Nephron progenitor cell (in vitro differentiated cells): ENCODE measurements at places on chromosomes 16 and 17.

DNA sequence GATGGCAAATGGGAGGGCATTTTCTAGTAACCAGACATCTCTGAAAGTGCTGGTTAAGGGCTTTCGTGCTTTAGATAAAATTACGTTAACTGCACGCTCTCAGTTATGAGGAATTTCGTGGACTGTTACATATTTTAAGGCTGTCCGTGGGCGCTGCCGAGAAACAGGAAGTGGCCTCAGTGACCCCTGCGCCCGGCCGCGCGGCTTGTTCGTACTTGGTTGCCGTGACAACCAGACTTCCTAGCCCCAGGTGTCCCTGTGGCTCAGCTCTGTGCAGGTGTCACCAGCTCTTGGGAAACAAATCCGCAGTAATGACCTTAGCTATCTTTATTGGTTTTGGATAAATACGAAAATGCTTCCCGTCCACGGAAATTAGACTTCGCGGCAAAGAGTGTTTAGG is 52.7 kb downstream of the LMF1 start:
- DNase-seq = no peak

DNA sequence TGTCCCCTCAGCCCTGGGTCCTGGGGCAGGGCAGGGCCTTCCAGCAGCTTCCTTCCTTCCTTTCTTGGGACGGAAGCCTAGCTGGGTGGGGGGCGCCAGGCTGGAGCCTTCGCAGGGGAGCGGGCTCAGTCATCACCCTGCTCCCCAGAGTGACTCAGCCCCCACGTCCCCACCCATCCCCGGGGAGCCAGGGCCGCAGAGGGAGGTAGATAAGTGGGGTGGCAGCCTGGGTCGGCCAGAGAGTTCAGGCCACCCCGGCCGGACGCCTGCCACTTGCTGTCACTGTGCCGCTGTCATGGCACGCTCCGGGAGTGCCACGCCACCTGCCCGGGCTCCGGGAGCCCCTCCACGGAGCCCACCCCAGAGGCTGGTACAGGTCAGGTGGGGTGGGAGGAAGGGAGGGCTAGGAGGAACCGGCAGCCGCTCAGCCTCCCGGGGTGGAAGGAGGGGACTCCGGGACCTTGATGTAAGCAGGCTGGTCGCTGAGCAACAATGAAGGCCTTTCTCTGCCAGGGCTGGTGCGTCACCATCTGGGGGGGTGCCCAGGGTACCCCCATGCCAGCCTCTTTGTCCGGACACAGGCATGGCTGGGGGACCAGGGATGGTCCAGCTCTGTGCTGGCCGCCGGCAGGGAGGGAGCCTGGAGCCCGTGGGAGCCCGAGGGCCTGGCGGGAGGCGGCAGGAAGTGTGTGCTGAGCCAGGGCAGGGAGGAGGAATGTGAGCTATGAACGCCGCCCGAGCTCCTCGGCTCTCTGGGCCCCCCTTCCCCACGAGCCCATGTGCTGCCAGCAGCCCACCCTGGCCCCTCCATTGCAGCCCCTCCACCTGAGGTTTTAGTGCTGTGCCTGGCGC is 6.6 kb downstream of the NHERF2 start:
- DNase-seq = peak; percentile 62

DNA sequence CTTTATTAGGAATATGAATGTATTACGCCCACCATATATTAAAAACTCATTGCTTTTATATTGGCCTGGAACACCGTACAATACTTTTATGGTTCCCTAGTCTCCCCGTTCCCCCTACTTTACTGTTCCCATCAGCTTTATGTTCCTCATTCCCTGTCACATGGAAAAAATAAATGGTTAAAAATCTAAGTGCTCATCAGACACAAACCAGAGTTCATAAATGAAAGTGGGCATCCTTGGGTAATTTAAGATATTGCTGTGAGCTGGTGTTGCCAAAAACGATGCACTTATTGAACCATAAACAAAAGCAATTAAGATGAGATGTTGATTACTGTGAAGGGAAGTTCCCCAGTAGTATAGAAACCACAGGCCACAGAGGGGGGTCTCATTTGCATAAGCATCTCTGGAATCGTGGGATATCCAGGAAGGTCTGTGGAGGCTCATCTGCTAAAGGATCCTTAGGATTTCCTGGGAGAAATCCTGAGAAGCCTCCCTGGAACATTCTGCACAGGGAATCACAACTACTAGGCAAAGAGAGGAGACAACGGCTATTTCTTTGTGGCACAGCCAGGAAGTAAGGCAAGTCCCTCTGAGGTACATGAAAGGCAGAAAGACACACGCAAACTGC is 591.4 kb upstream of the CDH11 start:
- DNase-seq = no peak

GRCh38 chr16:52680993-52681392 is 134.1 kb upstream of the TOX3 start:
- DNase-seq = no peak

DNA sequence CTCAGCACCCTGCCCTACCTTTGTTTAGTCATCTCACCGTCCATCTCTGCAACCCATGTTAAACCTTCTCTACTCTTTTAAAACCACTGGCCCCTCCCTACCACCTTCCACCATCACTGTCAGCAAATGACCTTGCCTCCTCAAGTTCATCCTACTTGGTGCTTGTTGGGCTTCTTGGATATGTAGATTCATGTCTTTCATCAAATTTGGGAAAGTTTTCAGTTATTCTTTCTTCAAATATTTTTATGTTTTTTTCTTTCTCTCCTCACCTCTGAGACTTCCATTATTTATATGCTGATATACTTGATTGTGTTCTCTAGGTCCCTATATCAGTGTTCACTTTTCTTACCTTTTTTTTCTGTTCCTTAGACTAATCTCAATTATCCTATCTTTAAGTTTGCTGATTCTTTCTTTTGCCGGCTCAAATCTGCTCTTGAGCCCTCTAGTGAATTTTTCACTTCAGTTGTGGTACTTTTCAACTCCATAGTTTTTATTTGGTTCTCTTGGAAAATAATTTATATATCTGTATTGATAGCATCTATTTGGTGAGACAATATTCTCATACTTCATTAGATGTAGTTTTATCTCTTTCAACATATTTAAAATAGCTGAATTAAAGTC is 28.7 kb upstream of the ALDH3A2 start:
- DNase-seq = no peak

DNA sequence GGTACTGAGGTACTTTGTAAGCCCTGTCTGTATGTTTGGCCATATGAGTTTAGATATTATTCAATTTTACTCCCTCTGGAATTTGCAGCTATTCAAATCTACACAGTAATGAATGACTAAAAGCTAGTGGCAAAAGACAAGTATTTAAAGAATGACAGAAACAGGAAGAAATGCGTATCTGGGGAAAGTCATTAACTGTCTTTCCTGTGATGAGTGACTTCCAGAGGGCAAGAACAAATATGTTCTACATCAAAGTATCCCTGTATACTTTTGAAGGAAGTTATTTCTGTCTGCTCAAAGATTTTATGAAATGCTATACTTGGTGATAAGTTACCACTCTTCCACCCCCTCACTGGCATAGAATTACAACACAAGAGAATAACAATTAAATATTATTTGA is 489.3 kb upstream of the SOX9 start:
- no peak for DNase-seq

DNA sequence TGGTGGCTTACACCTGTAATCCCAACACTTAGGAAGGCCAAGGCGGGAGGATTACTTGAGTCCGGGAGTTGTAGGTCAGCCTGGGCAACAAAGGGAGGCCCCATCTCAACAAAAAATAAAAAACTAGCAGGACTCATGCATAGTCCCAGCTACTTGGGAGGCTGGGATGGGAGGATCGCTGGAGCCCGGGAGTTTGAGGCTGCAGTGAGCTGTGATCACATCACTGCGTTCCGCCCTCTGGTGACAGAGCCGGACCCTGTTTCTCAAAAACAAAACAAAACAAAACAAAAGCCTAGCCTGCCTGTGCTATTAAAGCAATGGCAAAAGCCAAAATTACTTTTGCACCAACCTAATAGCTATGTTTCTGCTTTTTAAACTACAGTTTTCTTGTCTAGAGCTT is 1.5 kb downstream of the FCSK start:
- DNase-seq = no peak

DNA sequence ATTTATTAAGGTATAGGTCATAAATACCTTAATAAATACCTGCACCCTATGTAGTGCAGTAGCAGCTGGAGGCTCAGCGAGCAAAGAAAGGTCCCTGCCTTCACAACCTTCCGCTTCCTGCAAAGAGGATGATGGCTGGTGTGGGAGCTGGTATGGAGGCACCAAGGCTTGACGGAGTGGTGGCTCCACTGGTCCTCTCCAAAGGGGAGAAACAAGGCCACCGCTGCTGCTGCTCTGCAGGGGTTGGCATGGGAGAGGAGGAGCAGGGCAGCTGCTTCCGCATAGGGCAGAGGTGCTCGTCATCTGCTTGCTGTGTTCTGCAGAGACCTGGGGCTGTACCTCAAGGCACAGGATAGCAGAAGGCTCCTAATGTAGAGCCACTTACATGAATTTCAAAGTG is 52.8 kb downstream of the NDEL1 start:
- no peak for DNase-seq

GRCh38 chr16:68499006-68499405 is 40.1 kb upstream of the ZFP90 start:
- no peak for DNase-seq

DNA sequence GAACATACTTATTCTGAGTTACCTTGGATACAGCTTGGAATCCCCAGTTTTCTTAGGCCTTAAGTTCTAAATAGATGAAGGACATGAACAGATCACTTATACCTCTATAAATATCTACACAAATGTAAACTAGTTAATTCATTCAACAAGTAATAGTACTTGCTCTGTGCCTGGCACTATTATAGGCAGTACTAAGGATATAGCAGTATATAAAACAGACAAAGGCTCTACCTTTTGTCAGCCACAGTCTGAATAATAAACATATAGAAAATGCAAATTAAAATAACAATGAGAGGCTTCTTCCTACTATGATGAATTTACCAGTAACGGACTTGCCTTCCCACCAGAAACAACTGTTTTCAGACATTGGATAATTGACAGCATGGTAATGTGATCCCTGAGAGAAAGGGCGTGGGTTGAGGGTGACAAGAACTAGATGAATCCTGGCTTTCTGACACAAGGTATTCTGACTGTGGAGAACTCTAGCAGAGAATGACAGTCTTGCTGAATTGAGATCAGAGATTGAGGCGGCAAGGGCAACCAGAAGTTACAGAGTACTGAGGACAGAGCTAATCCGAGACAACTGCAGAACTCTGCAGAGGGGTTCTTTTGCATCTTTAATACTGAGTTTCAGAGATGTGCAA is 170.5 kb downstream of the TANC2 start:
- no peak for DNase-seq

- DNase-seq = no peak
Measured at GRCh38 chr17:27817731-27818130, 17.4 kb upstream of the NOS2 start.

GRCh38 chr16:74745109-74745615 is 29.5 kb downstream of the FA2H start:
- DNase-seq = no peak

DNA sequence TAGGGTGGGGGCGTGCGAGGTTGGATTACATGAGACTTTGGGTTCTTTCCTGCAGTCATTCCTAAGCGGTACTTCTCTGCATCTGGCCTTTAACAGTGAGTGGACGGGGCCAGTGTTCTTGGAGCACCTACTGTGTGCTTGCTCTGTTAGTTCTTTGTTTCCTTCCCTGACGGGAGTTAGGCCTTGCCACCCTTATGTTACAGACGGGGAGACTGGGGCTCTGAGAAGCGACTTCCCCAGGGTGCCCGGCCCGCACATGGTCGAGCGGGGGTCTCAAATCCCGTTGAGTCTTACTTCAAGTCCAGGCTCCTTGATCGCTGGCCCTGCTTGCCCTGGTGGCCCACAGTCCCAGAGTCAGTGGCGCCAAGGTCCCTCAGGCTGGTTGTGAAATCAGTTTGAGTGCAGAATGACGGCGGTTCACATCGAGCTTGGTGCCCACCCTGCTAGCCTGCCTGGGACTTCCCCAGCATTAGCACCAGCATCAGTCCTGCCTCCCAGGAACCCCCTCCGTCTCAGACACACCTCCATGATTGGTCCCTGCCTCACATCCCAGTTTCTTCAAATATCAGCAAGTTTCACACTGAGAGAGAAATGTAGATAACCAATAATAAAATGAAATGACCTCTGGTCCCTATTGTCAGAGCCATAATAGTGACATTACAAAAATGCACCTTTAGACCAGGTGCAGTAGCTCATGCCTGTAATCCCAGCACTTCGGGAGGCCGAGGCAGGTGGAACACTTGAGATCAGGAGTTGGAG is 128.0 kb downstream of the CMIP start:
- DNase-seq = no peak

DNA sequence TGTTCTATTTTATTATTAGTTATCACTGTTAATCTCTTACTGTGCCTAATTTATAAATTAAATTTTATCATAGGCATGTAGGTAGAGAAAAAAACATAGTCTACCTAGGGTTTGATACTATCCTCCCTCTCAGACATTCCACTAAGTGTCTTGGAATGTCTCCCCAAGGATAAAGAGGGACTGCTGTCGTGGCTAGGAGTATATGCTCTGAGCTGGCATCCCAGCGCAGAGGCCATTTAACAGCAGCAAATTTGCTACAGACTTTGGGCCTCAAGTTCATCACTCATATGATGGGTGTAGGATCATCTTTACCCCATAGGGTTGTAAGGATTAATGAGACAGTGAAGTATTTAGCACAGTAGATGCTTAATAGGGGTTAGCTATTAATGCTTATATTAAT is 56.7 kb downstream of the ZFHX3 start:
- no peak for DNase-seq

- DNase-seq = no peak
Measured at GRCh38 chr16:14527411-14528044, 102.5 kb downstream of the PARN start.

GRCh38 chr16:31333686-31334649 is 21.0 kb upstream of the ITGAX start:
- DNase-seq = no peak

DNA sequence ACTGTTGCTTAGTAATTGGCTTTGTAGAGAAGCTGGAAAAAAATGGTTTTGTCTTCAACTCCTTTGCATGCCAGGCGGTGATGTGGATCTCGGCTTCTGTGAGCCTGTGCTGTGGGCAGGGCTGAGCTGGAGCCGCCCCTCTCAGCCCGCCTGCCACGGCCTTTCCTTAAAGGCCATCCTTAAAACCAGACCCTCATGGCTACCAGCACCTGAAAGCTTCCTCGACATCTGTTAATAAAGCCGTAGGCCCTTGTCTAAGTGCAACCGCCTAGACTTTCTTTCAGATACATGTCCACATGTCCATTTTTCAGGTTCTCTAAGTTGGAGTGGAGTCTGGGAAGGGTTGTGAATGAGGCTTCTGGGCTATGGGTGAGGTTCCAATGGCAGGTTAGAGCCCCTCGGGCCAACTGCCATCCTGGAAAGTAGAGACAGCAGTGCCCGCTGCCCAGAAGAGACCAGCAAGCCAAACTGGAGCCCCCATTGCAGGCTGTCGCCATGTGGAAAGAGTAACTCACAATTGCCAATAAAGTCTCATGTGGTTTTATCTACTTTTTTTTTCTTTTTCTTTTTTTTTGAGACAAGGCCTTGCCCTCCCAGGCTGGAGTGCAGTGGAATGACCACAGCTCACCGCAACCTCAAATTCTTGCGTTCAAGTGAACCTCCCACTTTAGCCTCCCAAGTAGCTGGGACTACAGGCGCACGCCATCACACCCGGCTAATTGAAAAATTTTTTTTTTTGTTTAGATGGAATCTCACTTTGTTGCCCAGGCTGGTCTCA is 6.2 kb upstream of the TMEM235 start:
- DNase-seq = no peak
